ENCODE measurements at places on chromosomes 12 and 14.

DNA sequence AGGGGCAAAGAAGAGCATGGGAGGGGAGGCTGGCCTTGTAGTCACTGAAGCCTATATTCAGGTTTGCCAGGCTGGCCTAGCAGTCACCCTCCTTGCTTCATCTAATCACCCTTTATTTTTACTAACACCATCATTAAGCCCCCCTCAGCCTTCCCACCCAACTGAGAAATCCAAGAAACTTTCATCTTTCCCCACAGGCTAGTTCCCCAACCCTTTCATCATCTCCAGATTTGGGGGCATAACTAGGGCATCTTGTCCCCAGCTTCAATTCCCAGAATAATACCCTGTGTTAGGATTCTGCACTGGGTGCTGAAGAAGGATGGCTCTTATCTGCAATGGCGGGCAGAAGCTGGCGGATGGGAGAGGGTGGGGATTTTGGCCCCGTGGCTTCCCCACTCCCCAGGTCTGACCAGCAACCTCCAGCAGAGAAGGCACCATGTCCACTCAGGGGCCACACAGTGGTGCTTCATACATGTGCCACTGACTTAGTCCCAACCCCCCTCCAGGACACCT lies 6.9 kb downstream of the PCK2 start:
- DNase-seq, result no peak

GRCh38 chr12:110249716-110250225 lies 31.3 kb upstream of the ATP2A2 start:
- DNase-seq, result peak; percentile 76

GRCh38 chr14:78403278-78403815 lies 233.2 kb downstream of the NRXN3 start:
- DNase-seq, result no peak

DNA sequence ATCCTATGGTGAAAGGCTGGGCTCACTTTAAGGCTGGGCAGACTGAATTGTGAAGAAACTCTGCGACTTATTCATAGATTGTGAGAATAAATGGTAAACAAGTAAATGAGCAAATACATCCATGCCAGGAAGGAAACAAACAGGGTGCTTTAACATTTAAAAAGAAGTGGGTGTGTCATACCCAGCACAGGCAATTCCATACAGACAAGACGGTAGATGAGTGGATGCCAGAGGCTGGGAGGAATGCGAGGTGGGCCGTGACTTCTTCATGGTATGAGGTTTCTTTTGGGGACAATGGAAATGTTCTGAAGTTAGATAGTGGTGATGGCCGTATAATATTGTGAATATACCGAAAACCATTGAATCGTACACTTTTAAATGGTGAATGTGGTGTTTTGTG lies 49.8 kb upstream of the CDKN3 start:
- DNase-seq, result no peak

- DNase-seq, result no peak
Observed at GRCh38 chr12:127411166-127411915, 855.6 kb upstream of the TMEM132C start.

- no peak for DNase-seq
Observed at GRCh38 chr12:75727577-75727976, 216.2 kb upstream of the KRR1 start.

DNA sequence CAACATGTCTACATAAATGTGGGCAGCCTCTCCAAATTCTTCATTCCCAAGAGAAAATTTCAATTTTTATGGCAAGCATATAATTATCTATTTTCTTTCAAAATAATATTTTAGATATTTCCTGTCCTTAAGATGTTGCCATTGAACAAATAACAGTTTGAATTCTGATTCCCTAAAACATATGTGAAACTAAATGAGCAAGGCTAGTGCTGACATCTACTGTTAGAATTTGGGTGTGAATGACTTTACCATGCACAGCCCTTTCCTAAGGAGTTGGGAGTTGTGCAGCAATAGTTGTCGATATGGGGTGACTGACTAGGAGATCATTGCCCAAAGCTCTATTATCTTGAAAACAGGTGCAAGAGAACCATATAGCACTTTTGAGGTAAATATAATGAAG lies 108.2 kb upstream of the SLC38A4 start:
- DNase-seq, result no peak

DNA sequence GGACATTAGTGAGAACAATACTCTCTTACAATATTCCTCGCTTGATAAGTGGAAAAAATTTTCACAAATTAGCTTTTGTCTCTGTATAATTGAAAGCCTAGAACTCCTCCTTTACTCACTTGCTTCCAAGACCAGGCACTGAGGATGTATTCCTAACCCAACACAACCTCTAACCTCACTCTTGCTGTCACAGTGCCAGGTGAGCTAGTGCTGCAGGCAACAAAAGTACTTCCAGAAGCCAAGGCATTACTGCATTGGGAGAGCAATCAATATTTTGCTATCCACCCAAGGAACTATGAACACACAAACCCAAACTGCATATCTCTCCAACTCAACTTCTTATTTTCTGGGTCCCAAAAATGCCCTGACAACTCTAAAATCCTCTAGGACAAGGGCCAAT lies 1081.0 kb downstream of the VRK1 start:
- DNase-seq, result no peak

DNA sequence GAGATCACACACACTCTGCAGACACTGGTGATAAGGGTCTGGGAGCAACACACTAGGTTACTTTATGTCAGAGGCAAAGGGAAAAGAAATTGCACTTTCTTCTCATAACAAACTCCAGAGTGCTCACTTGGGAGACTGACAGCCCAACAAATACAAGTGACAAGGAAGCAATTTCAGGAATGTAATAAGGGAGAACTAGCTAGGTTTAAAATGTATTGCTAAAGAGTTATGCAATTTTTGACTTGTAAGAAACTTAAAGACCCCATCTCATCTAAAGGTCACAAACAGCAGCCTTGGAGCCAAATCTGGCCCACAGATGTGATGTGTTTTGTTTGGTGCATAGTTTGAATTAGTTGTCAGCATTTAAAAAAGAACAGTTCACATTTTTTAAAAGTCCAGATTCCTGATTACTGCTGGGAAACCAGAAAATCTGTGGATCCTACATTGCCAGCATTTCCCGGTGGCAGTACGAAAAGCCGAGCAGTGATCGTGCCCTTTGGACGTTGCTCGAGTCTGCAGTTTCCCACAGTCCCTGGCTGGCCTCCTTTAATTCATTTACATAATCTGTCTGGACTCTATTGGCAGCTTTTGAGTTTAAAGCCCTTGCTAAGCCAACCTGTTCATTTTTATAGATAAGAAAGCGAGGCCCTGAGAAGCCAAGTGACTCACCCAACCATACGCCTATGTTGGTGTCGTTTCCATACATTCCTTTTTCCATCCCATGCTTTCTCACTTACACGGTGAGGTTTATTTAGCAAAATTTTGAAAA lies 42.0 kb upstream of the ETV6 start:
- peak; percentile 68 for DNase-seq

DNA sequence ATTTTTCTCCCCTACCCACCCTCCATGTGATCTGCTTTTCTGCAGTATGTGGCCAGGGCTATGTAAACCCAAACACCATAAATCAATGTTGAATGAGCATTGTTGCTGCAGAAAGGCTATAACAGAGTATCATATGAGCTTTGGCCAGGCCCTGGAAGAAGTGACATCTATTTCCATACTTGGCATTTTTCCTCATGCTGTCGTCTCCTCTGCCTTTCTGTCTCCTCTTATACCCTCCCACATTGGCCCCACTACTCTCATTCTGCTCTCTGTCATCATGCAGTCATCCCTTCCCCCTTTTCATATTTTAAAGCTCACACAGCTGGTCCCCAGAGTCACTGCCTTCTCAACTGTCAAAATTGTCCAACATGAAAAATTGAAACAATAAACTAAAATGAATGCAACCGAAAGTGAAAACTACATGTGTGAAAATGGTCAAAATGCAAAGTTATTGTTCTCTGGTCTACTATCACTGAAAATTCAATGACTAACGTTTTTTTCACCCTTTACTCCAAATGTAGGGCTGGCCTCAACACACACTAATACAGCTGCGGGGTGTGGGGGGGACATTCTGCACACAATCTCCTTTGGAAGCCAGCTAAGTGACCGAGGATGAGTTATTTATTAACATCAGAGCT lies 290.7 kb upstream of the TMPO start:
- DNase-seq, result no peak

DNA sequence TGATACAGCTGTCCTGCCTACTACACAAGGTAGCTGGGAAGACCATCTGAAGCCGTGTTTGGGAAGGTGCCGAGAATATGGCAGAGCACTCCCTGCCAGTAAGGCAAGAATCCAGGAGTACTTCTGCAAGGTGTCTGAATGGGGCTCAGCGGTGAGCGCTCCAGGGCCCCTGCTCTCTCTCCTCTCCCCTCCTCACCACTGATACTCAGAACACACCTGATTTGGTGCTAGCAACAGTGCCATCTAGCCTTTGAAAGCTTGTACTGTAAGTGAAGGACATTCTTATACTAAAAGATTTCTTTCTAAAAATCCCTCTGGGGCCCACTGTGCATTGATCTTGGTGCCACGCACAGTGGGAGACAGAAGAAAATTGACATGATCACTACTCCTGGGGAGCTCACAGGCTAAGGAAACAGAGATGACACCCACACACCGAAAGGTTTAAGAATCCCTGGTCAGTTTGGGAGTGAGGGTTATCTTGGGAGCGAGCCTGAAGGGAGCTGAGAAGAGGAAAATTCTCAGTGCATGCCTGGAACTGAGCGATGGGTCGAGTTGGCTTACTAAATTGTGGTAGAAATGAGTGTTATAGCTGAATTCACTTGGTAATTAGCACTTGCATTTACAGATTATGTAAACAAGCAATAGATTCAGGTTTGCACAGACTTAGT lies 216.9 kb downstream of the NTF3 start:
- DNase-seq, result no peak

DNA sequence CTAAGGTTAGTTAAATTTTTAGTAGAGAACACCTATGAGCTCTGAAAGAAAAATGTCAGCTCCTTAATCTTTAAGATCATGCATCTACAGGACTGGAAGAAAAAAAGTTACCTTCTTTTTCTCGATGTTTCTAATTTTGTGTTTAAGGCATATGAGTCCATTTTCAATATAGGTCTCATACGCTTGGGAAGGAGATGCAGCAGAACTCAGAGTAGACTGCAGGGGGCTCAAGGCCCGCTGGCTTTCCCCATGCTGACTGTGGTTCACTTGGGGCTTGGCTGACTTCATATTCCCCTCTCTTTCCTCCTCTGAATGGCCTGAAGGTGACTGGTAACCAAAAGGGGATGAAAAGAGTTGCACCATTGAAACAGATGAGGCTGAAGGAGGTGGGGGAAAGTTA lies 1.5 kb downstream of the CAPRIN2 start:
- no peak for DNase-seq

DNA sequence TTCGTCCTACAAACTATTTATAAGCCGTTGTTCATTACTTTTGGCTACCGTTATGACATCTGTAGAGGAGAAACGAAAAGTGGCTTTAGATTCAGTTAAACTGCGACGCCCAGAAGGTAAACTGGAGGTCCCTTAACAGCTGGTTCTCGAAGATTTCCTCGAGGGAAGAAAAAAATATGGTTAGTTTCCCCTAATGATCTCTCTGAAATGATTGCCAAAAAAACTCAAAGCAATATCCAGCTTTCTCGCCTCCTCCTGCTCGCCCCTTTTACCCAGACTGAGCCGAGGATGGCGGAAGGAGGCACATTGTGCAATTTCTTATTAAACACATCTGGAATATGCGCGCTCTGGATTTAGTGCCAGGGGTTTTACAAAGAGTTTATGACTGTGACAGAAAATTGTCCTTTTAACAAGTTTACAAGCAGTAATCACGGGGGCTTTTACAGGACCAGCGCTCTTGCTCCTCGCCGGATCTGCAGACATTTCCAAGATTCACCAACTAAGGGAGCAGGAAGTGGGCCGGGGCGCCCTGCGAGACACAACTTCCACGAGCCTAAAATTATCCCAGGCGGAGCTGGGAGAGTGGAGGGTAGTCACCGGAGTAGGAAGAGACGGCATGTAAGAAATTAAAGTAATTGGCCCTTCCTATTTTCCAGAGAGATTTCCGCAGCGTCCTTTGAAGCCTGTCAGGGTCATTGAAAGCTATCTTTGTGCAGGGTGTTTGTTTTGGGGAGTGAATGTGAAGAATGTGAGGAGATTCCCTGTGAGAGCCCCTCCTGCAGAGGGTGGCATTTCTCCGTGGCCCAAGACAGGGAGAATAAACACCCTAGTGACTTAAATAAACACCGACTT lies 5.6 kb downstream of the SIX1 start:
- DNase-seq, result no peak

DNA sequence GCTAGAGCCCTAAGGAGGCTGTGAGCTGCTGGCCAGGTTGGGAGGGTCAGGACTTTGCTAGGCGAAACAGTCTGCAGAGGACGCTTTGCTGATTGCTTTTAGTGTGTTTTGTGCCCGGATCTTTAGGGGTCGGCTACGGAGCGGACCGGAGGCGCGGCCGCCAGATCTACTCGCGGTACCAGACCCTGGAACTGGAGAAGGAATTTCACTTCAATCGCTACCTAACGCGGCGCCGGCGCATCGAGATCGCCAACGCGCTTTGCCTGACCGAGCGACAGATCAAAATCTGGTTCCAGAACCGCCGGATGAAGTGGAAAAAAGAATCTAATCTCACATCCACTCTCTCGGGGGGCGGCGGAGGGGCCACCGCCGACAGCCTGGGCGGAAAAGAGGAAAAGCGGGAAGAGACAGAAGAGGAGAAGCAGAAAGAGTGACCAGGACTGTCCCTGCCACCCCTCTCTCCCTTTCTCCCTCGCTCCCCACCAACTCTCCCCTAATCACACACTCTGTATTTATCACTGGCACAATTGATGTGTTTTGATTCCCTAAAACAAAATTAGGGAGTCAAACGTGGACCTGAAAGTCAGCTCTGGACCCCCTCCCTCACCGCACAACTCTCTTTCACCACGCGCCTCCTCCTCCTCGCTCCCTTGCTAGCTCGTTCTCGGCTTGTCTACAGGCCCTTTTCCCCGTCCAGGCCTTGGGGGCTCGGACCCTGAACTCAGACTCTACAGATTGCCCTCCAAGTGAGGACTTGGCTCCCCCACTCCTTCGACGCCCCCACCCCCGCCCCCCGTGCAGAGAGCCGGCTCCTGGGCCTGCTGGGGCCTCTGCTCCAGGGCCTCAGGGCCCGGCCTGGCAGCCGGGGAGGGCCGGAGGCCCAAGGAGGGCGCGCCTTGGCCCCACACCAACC lies 1.5 kb downstream of the HOXC6 start:
- DNase-seq, result no peak

- DNase-seq, result no peak
Observed at GRCh38 chr12:132354211-132354981, 25.0 kb upstream of the GALNT9 start.

- no peak for DNase-seq
Observed at GRCh38 chr12:91256411-91256810, 73.8 kb upstream of the DCN start.
